Psoas muscle (tissue), 8 donors: ENCODE measurements at places on chromosomes 5 and 9.

GRCh38 chr5:171435908-171436307 lies 16.5 kb downstream of the FGF18 start:
- DNase-seq, result no peak

DNA sequence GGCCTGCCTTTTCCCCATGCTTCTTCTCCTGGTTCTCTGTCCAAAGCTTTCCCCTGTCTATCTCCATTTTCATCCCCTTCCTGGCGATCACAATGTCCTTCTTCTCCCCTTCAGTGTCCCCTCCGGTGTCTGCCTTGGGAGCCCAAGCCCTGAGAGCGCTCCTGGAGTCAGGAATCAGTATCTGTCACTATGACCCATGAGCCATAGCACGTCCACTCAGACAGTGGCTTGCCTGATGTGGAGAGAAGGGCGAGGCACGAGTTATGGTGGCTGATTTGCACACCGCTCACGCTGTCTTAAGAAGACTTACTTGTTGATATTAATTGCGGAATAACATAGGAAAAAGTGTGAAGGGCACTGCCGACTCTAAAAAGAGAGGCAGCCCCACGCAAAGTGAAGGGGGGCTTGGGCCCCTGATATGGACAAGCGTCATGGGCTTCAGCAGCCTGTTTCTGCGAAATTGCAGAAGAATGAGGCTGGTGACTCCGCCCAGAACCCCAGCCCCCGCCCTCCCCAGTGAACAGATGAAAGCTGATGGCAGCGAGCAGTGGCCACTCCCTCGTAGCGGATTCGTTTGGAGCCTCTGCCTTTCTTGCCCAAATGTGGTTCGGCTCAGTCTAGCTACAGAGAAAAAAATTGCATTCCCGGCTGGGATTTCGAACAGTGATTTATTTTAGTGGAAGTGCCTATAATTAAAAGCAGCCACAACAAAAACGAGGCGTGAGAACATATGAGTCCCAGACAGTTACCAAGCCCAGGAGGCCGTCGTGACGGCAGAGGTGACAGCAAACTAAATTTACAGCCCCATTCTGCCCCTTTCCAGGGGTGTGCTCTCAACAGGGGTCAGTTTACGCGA lies 149.8 kb downstream of the ICE1 start:
- DNase-seq, result peak; percentile 43

DNA sequence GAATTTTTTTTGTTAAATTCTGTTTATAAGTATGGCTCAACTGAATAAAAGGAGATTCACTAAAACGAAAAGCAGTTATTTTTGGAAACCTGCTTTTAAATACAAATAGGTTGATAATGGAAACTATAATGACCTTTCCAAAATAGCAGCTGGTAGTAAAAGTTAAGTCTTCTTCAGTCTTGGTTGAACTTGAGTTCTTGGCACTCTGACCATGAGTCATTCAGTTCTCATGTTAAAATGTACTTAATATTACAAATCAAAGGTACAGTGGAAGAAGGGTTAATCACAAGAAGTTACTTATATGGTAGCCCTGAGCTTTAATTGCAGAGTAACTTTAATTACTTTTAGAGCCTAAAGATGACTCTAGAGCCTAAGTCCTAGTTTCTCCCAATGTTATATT lies 62.1 kb downstream of the KLF9 start:
- no peak for DNase-seq

- DNase-seq, result peak; percentile 18
Measured at GRCh38 chr5:131224387-131225201, 39.3 kb upstream of the CDC42SE2 start.

DNA sequence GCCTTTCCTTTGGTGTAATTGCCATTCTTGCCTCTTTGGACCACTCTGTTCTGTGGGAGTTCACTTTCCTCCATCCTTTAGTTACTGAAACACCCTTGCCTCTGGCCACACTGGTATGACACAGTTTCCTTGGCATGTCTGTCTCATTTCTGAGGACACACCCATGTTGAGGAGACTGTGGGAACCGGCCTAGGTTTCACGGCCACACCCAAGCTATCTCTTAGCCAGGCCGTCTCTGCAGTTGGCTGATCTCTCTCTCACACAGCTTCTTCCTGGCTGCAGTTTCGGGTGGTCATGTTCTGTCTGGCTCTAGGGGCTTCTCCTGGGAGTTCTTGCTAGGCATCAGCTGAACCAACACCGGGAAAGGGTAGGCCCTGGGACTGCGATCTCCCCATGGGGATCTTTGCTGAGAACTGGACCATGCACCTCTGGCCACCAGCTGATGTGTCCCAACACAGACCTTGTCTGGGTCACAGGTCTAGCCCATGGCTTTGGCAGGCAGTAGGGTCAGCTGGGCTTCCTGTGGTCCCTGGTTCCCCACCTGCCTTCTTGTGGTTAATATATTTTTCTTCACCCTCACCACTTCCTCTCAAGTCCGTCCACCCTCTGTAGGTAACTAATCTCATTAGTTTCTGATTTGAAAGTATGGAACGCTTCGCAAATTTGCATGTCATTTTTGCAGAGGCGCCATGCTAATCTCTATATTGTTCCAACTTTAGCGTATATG lies 24.9 kb downstream of the ARHGEF37 start:
- peak; percentile 32 for DNase-seq

- DNase-seq, result no peak
Measured at GRCh38 chr9:80074439-80074838, 502.7 kb downstream of the TLE4 start.

GRCh38 chr9:115943431-115944165 lies 210.0 kb upstream of the PAPPA start:
- no peak for DNase-seq

- peak; percentile 66 for DNase-seq
Measured at GRCh38 chr5:179765400-179765799, 28.4 kb upstream of the LTC4S start.

GRCh38 chr9:126379661-126380360 lies 53.2 kb downstream of the MVB12B start:
- DNase-seq, result no peak

DNA sequence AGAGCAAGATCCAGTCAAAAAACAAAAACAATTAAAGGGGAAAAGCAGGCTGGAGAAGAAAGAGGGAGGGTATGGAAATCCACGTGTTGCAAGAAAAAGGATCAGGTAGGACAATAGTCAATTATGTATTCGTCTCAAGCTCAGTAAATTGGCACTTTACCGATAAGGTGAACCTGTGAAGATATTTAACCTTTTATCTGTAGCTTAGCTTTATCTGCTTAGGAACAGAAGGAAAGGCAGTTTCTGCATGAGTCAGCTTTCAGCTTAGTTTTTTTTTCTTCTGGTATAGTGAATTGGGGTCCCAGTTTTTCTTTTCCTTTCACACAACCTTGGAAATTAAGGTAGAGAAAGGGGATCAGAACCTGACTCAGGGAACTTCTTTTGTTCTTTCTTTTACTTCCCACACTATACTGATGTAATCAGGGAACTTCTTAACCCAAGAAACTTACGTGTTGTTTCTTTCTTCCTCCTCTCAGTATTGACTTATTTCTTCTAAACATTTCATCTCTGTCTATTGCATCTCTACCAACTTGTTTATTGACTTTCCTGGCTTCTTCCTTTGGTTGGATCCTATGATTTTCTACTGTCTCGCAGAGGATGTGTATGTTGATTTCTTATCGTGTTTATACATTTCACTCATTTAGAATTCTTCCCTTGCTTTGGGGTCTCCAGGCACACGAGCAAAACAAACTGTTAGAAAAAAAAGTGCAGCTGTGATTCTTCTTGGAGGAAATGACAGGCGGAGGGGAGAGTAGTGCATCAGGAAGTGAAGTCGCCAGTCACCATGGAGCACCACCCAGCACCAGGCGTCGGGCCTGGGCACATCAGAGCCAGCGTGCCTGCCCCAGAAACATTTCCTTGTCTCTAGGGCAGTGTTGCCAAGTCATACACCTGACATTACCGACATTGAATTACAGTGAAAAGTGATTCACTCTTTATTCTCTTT lies 123.0 kb upstream of the LHFPL2 start:
- no peak for DNase-seq

GRCh38 chr5:139113892-139114291 lies 84.3 kb downstream of the SIL1 start:
- DNase-seq, result no peak

GRCh38 chr5:7478459-7478858 lies 82.5 kb downstream of the ADCY2 start:
- DNase-seq, result no peak
